ENCODE measurements at places on chromosomes 6 and 20.
A peak's percentile ranks its signal among the peaks of the same experiment; 100 is the strongest.

DNA sequence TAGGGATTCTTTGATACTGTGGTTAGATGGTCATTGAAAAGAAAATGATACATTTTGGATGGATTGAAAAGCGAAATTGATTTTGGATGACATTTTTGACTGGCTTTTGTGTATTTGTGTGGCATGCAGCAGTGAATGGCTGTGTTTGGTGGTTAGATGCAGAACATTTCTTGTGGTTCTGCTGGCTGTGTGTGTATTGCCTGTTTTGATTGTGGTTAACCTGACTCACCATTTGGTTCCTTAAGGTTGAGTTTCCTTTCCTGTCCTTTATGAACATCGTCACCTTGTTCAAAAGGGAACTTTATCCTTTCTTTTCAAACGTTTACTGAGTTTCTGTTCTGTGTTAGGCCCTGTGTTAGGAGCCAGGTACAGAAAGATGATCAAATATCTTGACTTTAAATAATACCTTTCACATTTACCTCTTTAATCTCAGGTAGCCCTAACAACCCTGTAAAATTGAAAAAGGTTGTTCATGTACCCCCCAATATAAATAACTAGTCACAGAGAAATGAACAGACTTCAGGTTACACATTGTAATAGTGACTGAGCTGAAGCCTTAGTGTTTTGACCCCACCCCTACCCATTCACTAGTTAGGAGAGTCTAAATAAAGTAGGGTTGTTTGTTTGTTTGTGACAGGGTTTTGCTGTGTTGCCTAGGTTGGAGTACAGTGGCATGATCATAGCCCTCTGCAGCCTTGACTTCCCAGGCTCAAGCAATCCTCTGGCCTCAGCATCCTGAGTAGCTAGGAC is 23.8 kb downstream of the ANKS1A start:
- peak; percentile 78 for DNase-seq

- peak; percentile 31 for DNase-seq
Observed at GRCh38 chr20:19692100-19692499, 66.0 kb upstream of the RIN2 start.

- DNase-seq = peak; percentile 96
Observed at GRCh38 chr20:16922834-16923233, 174.7 kb downstream of the OTOR start.

DNA sequence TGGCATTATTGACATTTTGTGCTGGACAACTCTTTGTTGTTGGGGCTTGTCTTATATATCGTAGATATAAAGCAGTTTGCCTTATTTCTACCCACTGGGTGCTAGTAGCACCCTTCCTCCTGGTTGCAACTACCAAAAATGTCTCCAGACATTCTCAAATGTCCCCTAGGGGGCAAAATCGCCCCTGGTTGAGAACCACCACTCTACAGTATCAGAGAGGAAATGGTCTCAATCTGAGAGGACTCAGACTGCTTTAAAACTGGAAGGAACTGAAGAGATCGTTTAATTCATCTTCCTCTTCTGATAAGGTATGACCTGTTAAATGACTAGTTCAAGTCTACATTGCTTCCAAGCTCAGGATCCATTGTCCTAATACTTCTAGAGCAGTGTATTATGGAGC is 14.9 kb downstream of the SH3BGRL2 start:
- DNase-seq = no peak

GRCh38 chr6:163416557-163417253 is 2.2 kb downstream of the QKI start:
- DNase-seq = peak; percentile 85

DNA sequence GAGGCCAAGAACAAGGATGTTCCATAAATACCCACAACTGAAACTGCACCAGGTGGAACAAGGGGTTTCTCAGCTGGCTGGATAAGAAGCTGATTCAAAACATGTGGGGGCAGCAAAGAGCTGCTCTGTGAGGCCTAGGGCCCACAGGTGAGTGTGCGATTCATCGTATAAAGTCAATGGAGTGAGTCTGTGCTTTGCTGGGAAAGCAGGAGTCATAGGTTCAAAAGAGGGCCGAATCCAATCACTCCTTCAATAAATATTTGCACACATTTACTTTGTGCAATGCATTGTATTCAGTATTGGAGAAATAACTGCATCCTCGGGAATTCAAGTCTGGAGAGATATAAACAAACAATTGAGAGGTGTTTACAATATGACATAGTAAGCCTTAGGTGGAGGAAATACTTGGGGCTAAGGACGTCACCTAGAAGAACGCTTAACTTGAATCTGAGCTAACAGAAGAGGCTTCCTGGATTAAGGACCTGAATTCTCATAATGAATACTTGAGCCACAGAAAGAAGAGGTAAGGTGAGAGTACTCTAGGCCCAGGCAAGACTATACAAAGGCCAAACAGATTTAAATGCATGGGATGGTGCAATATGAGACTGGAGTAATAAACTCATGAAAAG is 83.7 kb upstream of the TMEM30A start:
- DNase-seq = no peak

GRCh38 chr6:31624070-31624469 is 3.6 kb downstream of the PRRC2A start:
- no peak for DNase-seq

GRCh38 chr6:34490390-34491090 is 24.7 kb downstream of the PACSIN1 start:
- no peak for DNase-seq

DNA sequence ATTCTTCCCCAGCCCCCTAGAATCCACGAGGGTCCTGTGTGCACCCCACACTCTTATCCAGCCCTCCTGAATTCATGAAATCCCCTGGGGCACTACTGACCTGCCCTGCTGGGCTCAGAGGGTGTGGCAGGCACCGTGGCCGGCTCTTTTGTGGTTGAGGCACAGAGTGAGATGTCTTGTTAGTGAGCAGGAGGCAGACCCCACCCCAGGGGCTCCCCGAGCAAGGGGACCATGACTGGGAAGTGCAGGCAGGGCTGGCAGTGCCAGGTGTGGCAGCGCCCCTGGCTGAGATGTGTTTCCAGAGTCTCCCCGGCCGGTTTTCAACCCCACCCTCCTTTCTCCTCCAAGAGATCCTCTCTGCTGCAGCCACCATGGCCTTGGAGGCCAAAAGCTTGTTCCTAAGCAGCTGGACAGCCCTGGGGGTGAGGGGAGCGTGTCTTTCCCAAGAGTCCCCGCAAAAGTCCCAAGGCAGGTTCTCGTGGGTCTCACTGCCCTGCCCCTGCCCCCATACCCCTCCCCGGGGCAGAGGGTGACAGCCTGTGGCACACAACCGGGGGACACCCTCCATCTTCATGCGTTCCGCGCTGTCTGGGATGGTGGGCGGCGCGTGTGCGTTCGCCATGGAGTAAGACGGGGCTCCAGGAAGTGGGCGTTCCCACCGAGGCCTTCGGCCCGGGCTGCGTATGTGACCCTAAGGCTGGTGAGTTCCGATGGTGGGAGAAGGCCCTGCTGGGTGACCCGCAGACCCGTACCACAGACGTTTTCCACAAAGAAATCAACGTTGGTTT is 208.9 kb downstream of the TAF4 start:
- no peak for DNase-seq

DNA sequence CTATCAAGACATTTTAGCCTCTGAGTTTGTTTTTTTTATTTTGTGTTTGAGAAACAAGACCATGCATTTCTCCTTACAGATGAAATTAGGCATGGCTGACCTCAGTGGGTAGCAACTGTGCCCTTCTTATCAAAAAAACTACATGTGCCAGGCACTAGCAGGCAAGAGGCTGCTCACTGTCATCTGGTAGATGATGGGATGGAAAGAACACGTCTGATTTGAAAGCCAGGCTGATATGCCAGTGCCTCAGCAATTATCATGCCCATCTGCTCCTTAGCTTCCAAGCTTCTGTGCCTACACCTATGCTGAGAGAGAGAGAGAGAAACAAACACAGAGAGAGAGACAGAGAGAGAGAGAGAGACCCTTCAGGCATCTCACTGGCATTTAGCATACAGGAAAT is 149.9 kb downstream of the C6orf118 start:
- no peak for DNase-seq

DNA sequence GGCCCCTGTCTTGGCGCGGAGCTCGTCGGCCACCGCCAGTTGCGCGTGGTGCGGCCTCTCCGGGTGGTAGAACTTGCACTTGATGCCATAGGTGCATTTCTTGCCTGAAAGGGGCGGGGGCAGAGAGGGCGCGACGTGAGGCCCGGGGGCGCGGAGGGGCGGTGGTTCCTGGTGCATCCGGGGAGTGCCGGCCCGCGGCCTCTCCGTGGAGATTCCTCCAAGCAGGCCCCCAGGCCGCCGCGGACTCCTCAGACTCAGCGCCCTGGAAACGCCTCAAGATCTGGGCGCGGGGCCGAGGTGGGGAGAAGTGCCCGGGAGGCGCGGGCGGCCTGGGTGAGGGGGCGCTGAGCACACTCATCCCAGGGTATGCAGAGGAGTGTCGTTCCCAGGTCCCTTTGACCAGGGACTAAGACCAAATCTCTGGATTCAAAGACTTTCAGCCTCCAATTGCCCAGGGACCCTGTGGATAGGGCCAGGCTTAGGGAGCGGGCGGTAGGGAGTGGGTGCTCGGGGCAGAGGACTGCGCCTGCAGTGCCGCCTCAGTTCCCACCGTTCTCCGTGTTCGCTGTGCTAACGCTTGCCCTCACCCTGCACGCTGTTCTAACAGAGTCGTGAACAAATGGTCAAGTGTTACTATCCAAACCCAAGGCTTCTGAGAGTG is 33.3 kb downstream of the ZC3H12D start:
- DNase-seq = no peak

DNA sequence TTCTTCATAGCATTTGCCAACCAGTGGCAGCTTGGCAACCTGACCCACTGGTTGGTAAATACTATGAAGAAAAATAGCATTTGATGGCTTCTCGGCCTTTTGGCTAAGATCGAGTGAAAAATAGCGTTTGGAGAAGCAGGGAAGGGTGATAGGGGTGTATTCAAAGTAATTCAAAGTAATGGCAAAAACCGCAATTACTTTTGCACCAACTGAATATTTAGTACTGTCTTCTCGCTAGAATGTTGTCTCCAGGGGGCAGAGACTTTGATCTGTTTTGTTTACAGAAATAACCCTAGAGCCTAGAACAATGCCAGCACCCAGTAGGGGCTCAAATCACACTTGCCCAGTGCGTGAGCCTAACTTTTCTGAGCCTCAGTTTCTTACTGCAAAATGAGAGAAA is 106.1 kb downstream of the CDC5L start:
- no peak for DNase-seq

DNA sequence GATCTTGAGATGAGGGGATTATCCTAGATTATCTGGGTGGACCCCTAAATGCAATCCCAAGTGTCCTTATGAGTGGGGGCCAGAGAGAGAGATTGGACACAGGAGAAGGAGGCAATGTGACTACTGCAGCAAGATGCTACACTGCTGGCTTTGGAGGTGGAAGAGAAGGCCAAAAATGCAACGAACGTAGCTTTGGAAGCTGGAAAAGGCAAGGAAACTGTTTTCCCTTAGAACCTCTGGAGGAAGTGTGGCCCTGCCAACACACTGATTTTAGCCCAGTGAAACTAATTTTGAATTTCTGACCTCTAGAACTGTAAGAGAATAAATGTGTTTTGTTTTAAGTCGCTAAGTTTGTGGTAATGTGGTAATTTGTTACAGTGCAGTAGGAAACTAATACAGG is 15.7 kb downstream of the PPARD start:
- no peak for DNase-seq

DNA sequence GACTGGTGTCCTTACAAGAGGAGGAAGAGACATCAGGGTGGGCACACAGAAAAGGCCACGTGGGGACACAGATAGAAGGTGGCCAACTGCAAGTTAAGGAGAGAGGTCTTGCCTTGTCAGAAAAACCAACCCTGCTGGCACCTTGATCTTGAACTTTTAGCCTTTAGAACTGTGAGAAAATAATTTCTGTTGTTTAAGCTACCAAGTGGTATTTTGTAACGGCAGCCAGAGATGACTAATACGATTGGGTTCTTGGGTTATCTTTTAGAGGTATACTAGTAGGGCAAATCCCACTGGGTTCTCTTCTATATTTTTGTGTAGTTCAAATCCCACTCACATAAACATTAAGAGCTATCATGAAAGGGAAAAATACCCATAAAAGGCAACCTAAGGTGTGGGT is 31.9 kb upstream of the ZBTB24 start:
- DNase-seq = no peak

Data from AG10803 (cell line).